Smooth muscle cell of the pulmonary artery (primary cell): ENCODE measurements at places on chromosomes 7 and 10. TPM values are rescaled to one million over a fixed set of nuclear protein-coding genes. Genes with fewer than 3 reads are reported as not detected.

The CALCR gene
- not detected in 2 replicates for total RNA-seq

The ORAI2 gene
- 85.9 and 102 TPM in 2 replicates for total RNA-seq

The NANOS1 gene
- total RNA-seq: 0.99 and 1.5 TPM in 2 replicates

The COL26A1 gene
- total RNA-seq: not detected in 2 replicates

The SPDYE9 gene
- not detected in 2 replicates for total RNA-seq

The PIK3AP1 gene
- 0.13 TPM in 1 of 2 replicates, not detected in the other for total RNA-seq

The NCF1 gene
- total RNA-seq: not detected in 2 replicates

The XRCC2 gene
- total RNA-seq: 0.86 and 1.2 TPM in 2 replicates

The LLCFC1 gene
- total RNA-seq: not detected in 2 replicates

The ZCCHC24 gene
- total RNA-seq: 27.8 and 33.8 TPM in 2 replicates

The C10orf143 gene
- 0.13 and 0.30 TPM in 2 replicates for total RNA-seq

The RNLS gene
- 9.3 and 15.6 TPM in 2 replicates for total RNA-seq

The SAP25 gene
- total RNA-seq: 0.13 TPM in 1 of 2 replicates, not detected in the other

The POLR1F gene
- total RNA-seq: 13.8 and 14.1 TPM in 2 replicates

The PLEKHA8 gene
- 13.3 and 13.7 TPM in 2 replicates for total RNA-seq

The WNT8B gene
- total RNA-seq: not detected in 2 replicates

The SLC26A5 gene
- total RNA-seq: not detected in 2 replicates

The STEAP1B gene
- 13.3 and 23.4 TPM in 2 replicates for total RNA-seq

The GHRHR gene
- total RNA-seq: not detected in 2 replicates

The SFXN2 gene
- total RNA-seq: 6.4 and 6.7 TPM in 2 replicates

The EIF5AL1 gene
- 0.13 and 0.26 TPM in 2 replicates for total RNA-seq

The VAX1 gene
- total RNA-seq: not detected in 2 replicates

The PARP12 gene
- total RNA-seq: 18.6 and 19.4 TPM in 2 replicates

The CABCOCO1 gene
- total RNA-seq: 0.26 and 0.36 TPM in 2 replicates
